ENCODE measurements at places on chromosomes 1 and 21.

- DNase-seq, result peak; percentile 71
Observed at GRCh38 chr1:175152006-175152652, 40.4 kb downstream of the KIAA0040 start.

GRCh38 chr1:16145030-16145661 is 10.7 kb downstream of the EPHA2 start:
- DNase-seq, result peak; percentile 93

DNA sequence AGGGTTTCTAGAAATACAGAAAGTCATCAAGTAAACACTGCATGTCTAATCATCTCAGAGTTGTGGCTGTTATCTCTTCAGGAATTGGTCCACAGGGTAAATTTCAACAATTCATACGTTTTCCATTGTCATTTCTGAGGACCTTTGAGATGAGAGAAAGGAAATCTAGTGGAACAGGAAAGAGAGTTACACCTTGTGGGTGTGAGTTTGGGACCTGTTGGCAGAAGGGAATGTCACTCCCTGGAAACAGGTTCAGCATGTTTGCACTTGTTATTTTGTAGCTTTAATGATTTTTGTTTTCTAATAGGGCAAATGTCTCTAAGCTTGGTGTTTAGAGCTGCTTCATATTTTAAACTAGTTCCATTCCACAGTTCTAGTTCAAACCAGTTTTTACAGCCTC is 5.6 kb downstream of the TMEM167B start:
- DNase-seq, result no peak

GRCh38 chr1:61115436-61115835 is 33.1 kb downstream of the NFIA start:
- DNase-seq, result no peak

DNA sequence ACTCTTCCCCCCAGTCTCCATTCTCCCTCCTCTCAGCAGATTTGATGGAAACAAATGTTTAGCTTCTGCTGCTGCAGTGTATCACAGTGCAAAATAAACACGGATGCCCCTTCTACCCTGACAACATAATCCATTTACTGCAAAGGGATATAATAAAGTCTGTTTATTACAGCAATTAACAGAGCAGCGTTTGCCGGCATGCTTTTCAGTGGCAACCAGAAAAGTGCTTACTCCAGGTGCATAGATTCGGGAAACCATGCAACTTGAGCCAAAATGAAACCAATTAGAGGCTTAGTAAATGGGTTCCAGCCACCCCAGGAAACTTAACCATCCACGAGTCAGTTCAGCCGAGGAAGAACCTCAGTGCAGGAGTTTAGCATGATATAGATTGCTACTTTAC is 12.9 kb upstream of the LEMD1 start:
- DNase-seq, result no peak

DNA sequence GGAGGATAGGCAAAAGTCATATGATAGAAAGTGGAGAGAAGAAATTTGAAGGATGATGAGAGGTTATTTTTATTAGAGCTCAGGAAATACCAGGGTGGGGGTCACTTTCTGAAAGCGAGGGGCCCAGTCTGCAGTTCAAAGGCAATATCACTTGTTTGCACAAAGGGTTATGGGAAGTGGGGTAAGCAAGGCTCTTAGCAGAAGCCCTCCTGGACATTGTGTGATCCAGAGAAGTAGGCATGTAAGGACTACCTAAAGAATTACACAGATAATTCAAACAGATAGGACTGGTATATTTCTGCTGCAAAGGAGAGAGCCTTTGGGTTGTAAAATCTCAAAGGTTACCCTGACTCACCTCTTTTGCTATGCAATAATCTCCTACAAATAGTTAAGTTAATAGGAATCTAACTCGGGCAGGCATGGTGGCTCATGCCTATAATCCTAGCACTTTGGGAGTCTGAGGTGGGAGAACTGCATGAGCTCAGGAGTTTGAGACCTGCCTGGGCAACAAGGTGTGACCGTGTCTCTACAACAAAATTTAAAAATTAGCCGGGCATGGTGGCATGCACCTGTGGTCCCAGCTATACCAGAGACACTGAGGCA is 25.2 kb upstream of the PRRC2C start:
- DNase-seq, result no peak

DNA sequence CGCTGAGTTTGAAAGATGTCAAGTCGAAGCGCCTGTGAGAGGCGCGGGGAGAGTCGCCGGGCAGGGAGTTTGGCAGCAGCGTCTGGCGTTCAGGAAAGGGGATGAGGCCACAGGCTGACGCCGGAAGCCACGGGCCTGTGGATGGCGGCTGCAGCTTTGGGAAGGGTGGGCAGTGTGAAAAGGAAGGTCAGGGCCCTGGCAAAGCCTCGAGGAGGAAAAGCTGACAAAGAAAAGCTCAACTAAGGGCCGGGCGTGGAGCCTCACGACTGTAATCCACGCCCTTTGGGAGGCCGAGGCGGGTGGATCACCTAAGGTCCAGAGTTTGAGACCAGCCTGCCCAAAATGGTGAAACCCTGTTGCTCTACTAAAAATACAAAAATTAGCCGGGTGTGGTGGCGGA is 25.2 kb upstream of the COX20 start:
- DNase-seq, result no peak

- no peak for DNase-seq
Observed at GRCh38 chr1:226131639-226132038, 54.9 kb downstream of the ACBD3 start.

GRCh38 chr1:154272999-154273563 is 652 bp downstream of the HAX1 start:
- no peak for DNase-seq

DNA sequence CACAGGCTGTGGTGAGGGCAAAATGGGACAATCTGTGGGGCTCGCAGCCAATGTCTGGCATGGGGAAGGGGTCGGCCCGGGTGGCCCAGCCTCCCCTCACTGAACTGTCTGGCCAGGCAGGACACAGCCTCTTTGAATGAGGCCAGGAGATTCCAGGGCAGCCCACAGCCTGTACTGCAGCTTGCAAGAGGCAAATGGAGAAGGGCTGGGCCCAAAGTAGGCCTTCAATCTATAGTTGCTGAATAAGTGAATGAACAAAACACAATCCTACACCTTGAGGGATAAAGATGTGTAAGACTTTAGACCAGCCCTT is 23.2 kb downstream of the SLC27A3 start:
- DNase-seq, result no peak

- no peak for DNase-seq
Observed at GRCh38 chr1:98278055-98278454, 357.2 kb upstream of the DPYD start.

DNA sequence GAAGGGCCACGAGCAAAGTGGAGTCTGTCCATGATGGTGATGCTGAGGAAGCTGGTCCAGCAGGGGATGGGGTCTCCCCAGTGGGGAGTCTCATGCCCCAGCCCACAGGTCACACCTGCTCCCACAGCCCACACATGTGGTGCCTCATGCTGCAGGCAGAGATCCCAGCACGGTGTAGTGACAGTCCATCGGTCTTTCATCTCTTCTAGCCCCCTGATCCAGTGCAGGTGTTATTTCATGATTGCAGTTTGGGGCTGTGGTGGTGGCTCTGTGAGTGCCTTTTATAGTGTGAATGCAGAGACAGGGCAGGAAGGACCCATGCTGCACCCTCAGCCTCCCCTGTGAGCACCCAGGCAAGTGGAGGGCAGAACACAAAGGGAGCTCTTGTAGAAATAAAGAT is 45.0 kb downstream of the UBASH3A start:
- no peak for DNase-seq

GRCh38 chr1:81364088-81364487 is 436.6 kb upstream of the ADGRL2 start:
- no peak for DNase-seq

DNA sequence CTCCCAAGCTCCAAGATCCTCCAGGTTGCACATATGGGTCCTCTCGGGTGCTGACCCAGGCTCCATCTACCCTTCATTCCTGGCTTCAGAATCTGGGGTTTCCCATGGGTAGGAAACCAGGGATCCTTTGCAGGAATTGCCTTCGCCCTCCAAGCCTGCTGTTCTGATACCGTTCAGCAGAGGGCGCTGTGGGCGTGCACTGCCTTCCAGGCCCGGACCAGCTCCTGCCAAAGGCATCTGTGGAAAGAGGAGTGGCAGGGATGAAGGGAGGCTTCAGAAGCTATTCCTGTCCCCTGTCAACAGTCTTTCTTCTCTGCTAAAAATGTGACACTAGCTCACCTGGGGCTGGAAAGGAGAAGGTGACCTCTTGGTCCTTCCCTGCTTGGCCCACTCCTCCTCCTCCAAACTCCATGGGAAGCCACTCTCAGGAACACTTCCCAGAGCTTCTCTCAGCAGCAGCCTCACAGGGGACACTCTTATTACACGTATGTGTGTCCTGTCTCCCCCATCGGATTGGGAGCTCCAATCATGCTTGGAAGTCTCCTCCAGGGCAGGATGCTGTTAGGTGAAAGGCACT is 71.2 kb downstream of the VWA5B1 start:
- peak; percentile 61 for DNase-seq

DNA sequence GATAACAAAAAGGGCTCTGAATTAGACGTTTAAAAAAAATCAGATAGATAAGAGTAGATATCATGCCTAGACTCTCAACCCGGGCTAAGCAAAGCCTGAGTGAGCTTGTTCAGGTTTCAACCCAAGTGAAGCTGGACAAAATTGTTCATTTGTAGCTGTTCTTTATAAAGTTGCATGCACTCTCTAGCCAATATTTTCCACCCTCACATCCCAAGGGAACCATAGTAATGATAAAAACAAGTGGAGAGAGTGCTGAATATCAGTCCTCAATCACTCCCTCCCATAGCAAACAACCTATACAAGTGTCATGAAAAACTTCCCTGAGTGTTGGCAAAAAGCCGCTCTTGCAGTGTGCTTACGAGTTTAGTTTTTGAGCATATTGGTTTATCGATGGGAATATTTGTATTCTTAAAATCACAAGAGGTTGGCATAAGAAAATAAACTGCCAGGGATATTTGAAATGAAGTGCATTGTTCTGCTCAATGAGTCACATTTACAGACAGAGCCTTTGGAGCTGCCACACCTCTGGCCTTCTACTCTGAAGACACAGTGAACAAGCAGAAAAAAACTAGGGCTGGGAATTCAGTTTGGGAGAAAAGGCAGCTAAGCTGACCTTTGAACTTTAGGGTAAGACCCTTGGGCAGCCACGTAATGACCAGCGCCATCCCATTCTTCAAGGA is 2.2 kb upstream of the CLCA2 start:
- DNase-seq, result peak; percentile 45

- DNase-seq, result no peak
Observed at GRCh38 chr1:46653405-46653958, 14.7 kb downstream of the ATPAF1 start.

GRCh38 chr1:213335084-213335483 is 284.0 kb downstream of the RPS6KC1 start:
- DNase-seq, result no peak

GRCh38 chr1:164999146-164999545 is 357.4 kb downstream of the LMX1A start:
- DNase-seq, result no peak

GRCh38 chr1:66090859-66091457 is 298.3 kb downstream of the PDE4B start:
- DNase-seq, result peak; percentile 1

DNA sequence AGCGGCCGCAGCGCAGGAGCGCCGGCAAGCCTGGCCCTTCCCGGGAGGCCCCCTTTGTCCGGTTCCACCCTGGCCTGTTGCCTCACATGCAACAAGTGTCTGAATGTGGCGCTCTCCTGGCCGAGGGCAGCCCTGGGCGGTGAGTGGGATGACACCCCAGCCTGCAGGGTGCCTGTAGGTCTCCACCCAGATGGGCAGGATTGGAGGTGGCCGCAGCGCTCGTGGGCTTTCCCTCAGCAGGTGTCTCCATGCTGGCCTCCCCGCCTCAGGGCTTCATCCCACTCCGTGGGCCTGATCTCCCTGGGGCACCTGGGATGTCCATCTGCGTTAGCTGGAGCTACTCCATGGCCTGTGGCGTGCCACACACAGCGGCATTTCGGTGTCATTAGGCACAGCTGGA is 1.5 kb downstream of the MIB2 start:
- no peak for DNase-seq

DNA sequence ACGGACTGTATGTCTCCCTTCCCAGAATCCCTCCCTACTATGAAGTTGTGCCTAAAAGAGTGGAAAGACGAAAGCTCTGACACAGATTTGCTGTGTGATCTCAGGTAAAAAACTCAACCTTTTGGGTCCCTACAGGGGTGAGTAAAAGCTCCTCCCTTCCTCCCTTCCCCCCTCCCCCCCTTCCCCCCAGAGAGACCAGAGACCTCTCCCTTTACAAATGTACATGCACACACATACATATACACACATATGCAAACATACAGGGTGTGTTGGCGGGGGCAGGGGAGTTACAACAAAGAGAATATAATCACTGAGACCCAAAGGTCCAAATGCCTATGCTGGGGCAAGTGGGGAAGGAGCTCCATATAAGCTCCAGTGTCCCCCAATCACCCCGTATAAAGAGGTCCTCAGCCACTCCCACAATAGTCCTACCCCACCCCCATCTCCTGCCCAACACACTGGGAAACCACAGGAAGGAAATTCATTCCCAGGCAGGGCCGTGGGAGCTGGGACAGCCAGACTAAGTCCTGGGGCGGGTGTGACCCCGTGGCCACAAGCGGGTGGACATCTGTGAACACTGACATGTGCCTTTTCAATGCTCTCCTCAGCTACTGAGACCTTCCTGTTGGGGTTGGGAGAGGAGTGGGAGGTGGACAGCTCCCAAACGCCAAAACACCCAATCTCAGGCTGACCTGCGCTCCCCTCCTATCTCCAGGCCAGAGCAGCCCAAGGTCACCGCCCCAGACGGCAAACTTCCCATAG is 2.0 kb downstream of the MEF2D start:
- DNase-seq, result peak; percentile 86

DNA sequence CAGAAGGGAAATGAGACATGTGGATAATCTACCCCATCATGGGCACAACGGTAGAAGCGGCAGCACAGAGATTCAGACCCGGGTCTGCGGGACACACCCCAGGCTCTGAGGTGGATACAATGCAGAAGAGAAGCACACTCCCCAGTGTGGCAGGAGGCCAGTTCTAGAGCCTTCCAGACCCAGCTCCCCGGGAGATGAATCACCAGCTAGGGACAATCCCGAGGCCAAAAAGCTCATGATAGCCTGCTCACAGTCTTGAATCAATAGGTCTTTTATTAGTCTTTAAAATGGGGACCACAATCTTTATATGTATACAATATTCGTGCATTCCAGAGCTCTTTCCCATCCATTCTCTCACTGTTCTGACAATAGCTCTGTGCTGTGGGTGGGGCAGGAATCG is 57.3 kb upstream of the DIRAS3 start:
- DNase-seq, result peak; percentile 17

DNA sequence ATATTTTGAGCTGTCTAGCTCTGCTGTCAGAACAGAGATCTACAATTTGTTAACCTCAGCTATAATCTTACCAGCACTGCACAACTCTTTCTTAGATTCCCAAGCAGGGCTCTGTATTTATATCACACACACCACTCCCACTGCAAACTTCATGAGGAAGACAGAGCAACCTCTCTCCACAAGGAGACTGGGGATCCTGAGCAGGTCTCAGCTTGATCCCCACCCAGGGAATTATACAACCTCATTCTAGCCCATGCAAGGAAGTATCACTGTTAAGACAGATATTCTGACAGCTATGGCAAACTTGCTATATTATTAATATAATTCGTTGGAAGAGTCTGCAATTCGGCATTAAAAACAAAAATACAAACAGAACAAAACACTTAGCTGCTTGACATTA is 40.4 kb downstream of the EGLN1 start:
- no peak for DNase-seq

- no peak for DNase-seq
Observed at GRCh38 chr1:53945183-53945432, 391 bp downstream of the IFT25 start.
